ENCODE measurements at places on chromosomes 4 and X.

DNA sequence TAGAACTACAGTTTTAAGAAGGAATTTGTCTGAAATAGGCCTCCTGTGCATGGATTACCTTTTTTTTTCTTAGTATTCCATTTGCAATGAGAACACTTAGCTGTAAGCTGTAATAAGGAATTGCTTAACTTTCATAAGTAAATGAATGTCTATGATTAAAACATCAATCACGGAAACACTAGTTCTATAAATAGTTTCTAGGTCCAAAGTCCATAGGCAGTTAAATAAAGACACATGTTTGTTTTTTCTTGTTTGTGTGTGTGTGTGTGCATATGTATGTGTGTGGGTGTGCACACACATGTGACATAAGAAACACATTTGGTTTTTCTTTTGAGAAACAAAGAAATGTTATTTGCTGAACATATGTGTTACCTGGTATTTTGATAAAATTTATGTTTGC, 11.2 kb downstream of the GPRIN3 start:
- no peak for DNase-seq

DNA sequence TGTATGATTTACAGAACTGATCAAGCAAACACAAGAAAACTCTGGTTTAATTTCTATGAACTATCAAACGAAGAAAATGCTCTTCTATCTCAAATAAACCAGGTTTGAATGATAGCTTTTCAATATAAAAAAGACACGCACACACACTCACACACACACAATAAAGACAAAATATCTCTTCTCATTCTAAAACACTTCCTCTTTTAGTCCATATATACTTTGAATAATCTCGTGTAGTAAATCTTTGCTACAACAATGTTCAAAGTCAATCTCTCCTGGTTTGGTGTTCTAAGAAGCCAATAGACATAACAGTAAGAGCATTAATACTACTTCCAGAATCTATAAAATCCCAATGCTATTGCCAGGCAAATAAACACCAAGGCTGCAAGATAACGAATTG, 13.3 kb downstream of the CXCL2 start:
- no peak for DNase-seq

- peak; percentile 59 for DNase-seq
Observed at GRCh38 chr4:119729835-119730670, 101.4 kb upstream of the PDE5A start.

DNA sequence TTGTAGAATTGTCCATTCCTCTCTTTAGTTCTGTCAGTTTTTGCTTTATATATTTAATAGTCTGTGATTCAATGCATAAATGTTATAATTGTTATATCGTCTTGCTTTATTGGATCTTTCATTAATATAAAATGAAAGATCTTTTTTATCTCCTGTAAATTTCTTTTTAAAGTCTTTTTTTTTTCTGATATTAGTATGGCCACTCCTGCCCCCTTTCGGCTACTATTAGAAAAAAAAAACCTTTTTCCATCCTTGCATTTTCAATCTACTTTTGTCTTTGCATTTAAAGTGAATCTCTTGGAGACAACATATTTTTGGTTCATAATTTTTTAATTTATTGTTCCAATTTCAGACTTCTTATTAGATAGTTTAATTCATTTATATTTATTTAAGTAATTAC, 677.4 kb upstream of the NDST4 start:
- DNase-seq: no peak

DNA sequence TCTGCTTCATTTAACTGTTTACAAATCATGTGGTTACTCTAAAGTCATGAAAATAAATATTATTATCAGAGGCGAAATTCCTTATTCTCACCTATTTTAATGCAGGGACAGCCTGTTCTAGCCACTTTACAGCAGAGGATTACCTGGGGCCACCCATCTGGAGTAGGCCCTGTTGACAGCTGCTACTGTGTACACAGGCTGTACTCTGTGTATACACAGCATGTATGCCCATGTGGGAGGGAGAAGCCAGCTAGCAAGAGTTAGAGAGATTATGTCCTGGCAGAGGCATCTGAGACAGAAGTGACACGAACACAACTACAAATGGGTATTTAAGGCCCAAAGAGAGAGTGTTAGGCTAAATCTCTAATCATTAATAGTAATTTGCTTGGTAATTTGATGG, 62.1 kb downstream of the GPRIN3 start:
- no peak for DNase-seq

- DNase-seq: no peak
Observed at GRCh38 chr4:106473515-106473914, 104.9 kb upstream of the GIMD1 start.

- DNase-seq: no peak
Observed at GRCh38 chrX:13305108-13305507, 14.7 kb downstream of the ATXN3L start.

- no peak for DNase-seq
Observed at GRCh38 chr4:56743550-56743949, 62.5 kb upstream of the HOPX start.

GRCh38 chr4:143095447-143095846, 89.3 kb upstream of the USP38 start:
- DNase-seq: no peak

GRCh38 chr4:11105715-11106114, 323.0 kb downstream of the HS3ST1 start:
- DNase-seq: no peak

DNA sequence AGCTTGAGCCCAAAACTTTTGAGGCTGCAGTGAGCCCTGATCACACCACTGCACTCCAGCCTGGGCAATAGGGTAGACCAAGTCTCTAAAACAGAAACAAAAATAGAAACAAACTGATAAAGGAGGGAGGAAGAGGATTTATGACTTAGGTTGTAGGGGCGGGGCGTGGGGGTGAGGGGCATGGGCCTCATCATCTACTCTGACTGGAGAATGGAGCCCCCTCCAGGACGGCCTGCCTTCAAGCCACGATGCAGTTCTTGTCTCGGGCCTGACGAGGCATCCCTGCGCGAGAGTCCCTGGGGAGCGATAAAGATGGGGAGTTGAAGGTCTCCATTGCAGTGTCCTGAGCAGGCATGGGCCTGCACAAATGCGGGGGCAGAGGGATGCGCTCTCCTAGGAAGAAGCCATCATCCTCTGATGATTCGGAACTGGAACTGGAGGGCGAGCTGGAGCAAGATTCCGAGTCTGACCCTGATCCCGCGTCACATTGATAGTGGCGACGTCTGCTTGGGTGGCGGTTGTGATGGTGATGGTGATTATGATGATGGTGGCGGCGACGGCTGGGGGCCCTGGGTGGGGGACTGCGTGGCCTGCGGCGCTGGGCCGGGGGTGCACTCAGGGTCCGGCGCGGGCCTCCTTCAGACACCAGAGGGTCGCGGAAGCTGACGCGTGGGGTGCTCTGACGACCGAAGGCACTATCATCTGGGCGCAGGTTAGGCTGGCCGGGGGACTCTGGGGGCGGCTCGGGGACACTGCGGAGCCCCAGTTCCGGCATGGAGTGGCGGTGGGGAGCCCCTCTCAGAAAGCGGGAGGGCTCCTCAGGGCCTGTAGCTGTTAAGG, 4.0 kb downstream of the PLP2 start:
- DNase-seq: no peak

DNA sequence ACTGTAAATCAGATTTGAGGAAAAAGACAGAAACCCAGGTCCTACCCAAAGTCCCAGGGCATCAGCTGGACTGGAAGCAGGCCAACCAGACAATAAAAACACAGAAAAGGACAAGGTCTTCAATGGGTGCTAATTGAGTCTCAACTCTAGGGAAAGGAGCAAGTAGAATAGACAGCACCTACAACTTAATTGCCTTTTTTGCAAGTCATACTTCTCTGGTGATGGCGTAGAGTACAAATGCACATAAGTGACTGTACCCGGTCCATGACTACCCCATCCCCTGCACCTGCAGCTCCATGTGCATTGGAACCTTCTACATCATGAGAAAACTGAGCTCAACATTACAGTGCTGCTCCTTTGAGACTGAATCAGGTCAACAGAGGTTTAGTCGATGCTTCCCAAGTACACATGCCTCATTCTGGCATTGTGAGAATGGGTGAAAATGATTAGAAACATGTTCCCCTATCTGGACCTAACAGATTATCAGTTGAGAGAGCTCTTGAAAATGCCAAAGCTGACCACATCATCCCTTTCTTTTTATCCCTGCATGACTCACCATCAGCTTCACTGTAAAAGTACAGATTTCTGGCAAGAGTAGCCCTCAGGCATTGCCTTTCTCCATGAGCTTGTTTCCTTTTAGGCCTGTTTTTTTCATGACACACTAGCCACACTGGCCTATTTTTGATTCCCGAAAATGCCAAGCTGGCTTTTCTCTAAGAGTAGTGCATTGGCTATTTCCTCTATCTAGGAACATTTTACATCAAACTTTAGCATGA, 298.3 kb downstream of the HS3ST1 start:
- peak; percentile 17 for DNase-seq

- peak; percentile 44 for DNase-seq
Observed at GRCh38 chr4:79865201-79865597, 207.8 kb downstream of the ANTXR2 start.

DNA sequence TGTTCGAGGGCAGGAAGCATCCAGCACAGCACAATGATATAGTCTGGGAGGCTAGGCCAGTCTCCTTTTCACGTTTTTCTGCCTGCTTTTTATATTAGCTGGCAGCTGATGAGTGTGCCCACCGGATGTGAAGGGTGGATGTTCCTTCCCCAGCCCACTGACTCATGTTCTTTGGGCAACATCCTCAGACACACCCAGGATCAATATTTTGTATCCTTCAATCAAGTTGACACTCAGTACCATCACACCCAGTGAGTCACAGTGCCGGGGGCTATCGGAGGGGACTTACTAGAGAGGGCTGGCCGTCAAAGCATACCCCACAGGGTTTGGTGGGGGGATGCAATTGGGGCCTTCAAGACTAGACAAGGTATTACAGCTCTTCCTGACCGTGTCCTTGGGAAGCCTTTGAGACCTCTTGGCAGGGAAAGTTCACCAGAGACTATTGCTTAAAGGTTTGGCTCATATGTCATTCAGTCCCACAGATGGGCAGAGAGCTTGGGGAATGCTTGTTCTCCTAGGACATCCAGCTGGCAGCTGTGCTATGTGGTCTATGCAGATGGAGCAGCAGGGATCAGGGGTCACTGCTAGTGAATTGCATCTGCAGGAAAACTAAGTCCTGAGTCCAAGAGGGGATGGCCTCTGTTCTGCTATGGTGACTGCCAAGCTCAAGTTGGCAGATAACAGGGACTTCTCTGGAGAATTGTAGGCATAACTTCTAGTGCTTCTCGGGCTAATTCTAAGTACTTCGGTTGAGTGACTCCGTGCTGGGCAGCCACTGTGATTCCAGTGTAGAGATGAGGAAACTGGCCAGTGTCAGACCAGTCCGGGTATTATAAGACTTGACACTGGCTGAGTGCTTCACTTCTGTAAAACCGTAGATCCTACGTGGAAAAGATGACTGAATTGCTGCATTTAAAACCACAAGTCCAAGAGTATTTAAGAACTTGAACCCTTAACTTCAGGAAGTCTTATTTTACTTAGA, 12.9 kb upstream of the WDR1 start:
- DNase-seq: no peak

GRCh38 chr4:135598151-135598550, 1396.6 kb upstream of the PABPC4L start:
- DNase-seq: no peak

DNA sequence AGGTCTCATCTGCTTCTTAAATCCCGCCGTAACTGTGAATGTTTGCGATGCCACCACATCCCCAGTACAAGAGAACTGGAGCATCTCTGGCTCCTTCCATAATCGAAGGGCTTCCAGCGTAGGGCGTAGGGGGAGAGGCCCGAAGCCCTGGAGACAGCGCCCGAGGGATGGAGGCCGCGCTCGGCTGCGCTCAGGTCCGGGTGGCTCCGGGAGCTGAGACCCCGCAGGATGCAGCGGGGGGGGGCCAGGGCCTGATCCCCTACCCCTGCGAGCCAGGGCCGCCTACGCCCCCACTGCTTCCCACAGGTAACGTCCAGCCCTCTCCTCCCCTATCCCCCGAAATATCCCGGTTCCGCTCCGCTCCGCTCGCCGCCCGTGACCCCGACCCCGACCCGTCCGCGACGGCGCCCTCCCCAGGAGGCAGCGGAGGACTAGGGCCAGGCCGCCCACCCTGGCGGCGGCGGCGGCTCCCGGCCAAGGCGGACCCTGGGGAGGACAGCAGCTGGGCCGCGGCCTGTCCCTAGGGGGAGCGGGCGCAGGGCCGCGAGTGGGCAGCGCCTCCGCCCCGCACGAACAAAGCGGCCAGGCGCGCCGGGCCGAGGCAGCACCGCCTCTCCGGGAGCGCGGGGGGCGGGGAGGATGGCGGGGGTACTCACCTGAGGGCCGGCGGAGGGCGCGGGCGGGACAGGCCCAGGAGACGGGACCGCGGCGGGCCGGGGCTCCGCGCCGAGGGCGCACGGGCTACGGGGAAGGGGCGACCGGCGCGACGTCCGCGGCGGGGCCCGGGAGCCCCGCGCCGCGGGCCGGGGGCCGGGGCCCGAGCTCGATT, 723 bp downstream of the WDFY3 start:
- no peak for DNase-seq

GRCh38 chr4:36325926-36326325, 44.5 kb downstream of the DTHD1 start:
- DNase-seq: no peak

DNA sequence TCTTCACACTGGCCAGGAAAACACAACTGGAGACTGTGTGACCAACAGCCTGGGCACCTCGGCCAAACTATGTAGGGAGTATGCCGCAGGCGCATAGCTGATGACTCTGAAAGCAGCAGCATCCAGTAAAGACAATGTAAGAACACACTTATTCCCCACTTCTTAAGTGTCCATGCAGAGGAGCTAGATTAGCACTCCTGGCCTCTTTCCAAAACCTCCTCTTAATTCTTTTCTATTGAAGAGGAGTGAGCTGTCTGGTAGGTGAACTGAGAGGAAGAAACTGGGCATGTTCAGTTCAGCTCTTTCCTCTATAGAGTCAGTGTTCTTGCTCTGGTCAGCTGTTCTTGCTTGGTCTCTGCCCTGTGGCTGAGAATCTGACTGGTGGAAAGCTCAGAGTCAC, 21.1 kb downstream of the NMU start:
- DNase-seq: no peak

DNA sequence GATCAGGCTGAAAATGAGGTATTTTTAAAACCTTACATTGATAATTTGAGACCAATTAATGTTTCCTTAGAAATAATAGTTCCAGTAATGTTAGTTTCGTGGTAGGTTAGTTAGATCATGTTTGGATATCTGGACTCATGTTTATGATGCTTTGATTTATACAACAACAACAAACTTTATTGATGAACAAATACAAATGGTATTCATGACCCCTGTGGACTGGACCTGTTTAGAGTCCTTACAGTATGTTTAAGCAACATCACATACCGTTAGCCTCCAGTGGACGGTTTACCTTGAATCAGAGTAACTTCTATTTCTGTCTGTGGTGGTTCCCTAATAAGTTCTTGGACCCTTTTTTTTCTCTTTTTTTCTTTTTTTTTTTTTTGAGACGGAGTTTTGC, 18.0 kb downstream of the ZRSR2 start:
- DNase-seq: no peak

DNA sequence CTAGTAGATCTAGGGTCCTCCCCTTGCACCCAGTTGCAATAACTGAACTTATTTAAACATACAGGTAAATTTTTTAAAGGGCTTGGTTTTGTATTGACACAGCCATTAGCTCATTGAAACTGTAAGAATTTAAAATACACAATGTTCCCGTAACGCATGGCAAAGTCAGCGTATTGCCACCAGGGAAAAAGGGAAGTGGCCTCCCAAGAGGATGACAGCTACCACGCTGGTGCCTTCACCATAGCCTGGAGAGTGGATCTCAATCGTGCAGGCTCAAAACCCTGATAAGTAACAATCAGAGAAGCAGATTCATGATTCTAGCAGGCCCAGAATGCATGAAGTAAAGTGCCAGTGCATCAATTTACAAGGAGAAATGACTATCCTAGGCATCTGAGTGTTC, 49.4 kb upstream of the RELL1 start:
- no peak for DNase-seq

- no peak for DNase-seq
Observed at GRCh38 chr4:8132947-8133705, 25.5 kb downstream of the ABLIM2 start.

Measured in skeletal muscle cell (primary cell).